ENCODE measurements at places on chromosomes 6 and 20. TPM values are rescaled to one million over a fixed set of nuclear protein-coding genes. Genes with fewer than 3 reads are reported as not detected.

The PLN gene
- total RNA-seq: 0.14 TPM

- no peak for DNase-seq
- peaks cover 8% of the 10 kb centered on the region for H3K4me1 ChIP-seq
- no peaks in the 10 kb centered on the region for H3K36me3 ChIP-seq
- no peak overlapping the region for H3K27ac ChIP-seq
Observed at GRCh38 chr20:25020345-25020744, 27.8 kb upstream of the APMAP start.

DNA sequence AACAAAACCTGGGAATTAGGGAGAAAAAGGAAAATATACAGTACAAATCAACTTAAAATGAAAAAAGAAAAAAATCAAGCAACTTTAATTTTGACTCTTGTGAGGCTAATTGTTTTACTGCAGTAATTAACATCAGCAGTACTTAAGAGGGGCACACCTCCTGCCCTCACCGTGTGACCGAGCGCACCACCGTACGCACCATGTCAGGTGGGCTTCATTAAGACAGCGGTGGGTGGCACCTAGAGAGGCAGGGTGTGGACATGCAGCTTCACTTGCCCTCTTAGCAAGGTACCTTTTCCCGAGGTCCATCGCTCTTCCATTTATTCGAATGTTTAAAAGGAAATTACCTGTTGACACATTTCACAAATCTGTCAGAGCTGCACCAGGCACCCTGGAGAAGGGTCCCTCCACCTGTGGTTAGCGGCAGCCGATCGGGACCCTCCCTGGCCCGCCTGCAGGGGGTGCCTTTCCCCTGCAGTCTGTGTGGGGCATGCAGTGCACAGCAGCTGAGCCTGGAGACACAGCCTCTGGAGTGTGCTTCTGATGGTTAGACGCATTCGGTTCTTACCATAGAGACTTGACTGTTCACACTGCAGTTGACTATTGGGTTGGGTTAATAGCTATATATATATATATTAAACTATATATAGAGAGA, 184.1 kb downstream of the TMEM242 start:
- H3K27ac ChIP-seq: no peak overlapping the region
- no peak overlapping the region for H3K4me3 ChIP-seq
- H3K27me3 ChIP-seq: no peaks in the 10 kb centered on the region
- no peaks in the 10 kb centered on the region for H3K4me1 ChIP-seq
- peaks cover 19% of the 10 kb centered on the region for H3K36me3 ChIP-seq

- no peak overlapping the region for H3K4me3 ChIP-seq
- H3K4me1 ChIP-seq: no peaks in the 10 kb centered on the region
- H3K36me3 ChIP-seq: no peaks in the 10 kb centered on the region
- no peak overlapping the region for H3K27ac ChIP-seq
- no peak for DNase-seq
- no peaks in the 10 kb centered on the region for H3K27me3 ChIP-seq
Observed at GRCh38 chr6:138241381-138241780, 23.1 kb upstream of the PBOV1 start.

GRCh38 chr6:45789238-45789637, 226.4 kb downstream of the CLIC5 start:
- no peaks in the 10 kb centered on the region for H3K4me1 ChIP-seq
- no peaks in the 10 kb centered on the region for H3K36me3 ChIP-seq
- H3K4me3 ChIP-seq: no peak overlapping the region
- H3K27ac ChIP-seq: no peak overlapping the region

Measured in liver (tissue), 10 donors.